HT1080 (cell line): ENCODE measurements at places on chromosomes 2 and 18. TPM values are rescaled to one million over a fixed set of nuclear protein-coding genes. Genes with fewer than 3 reads are reported as not detected.

Gene C2orf15
- 0.23 TPM in 2 replicates for total RNA-seq

Gene UGT1A10
- total RNA-seq: not detected in 2 replicates

Gene LBH
- 7.0 and 10.1 TPM in 2 replicates for total RNA-seq

Gene CPS1
- total RNA-seq: 13.8 and 17.4 TPM in 2 replicates

- DNase-seq: no peak
Measured at GRCh38 chr2:88011011-88011410, 5.3 kb downstream of the RNU2-63P start.

GRCh38 chr18:34709104-34709503 is 994 bp upstream of the DTNA start:
- peak; percentile 60 for DNase-seq

GRCh38 chr2:86284987-86285386 is 52.4 kb downstream of the REEP1 start:
- no peak for DNase-seq

DNA sequence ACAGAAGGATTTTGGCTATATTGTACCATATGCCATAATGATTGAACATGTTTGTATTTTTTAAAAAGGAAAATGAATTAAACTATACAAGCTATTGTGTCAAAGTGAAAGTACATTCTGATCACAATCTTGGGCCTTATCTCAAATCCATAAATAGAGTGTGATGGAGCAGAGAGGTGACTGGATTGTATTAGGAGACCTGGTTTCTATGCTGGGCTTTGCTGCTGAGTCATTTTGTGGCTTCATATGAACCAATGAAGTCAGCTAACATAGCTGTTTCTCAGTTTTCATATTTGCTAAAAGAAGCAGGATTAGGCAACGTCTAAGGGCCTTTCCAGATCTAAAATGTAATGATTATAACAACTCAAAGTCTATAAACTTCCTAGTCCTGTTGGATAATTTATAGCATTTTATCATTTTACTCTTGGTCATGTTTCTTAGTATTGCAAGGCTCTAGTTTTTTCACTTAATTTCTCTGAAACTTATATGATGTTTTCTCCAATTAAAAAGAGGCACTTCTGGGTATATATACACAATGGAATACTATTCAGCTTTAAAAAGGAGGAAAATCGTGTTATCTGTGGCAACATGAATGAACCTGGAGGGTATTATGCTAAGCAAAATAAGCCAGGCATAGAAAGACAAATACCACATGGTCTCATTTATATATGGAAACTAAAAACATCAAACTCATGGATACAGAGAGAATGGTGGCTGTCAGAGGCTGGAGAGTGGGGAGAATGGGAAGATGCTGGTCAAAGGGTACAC is 112.3 kb downstream of the MEP1B start:
- DNase-seq: peak; percentile 78

DNA sequence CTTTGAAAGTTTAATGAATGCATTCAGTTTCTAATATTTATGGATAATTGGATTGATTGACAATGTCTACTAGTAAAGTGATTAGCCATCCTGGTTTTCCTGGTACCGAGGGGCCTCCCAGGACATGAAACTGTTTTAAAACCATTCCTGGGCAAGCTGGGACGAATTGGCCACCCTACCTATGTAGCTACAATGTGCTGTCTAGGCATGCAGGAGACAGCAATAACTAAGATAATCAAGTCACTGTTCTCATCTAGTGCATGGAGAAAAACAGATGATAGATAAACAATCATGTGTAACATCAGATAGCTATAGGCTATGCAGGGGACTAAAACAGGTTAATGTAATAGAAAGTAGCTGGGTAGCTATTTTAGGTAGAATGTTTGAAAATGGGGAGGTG is 67.1 kb downstream of the PMAIP1 start:
- no peak for DNase-seq

DNA sequence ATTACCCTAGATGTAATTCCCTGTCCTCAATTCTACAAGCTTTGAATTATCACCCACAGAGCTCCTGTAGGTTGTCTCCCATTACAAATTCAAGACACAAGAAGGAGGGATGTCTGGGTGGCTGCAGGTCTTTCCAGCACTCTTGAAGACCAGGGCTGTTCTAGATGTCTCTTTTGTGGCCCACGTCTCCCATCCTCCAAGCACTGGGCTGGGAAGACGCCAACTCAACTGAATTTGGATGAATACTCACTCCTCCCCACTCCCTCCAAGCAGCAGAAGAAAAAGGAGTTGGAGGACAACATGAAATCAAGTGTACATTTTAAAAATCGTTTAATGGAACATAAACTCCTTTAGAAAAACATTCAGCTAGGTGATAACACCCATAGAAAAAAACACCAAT is 31.2 kb downstream of the SMAD7 start:
- no peak for DNase-seq

GRCh38 chr2:55985406-55985805 is 61.8 kb upstream of the EFEMP1 start:
- DNase-seq: no peak

DNA sequence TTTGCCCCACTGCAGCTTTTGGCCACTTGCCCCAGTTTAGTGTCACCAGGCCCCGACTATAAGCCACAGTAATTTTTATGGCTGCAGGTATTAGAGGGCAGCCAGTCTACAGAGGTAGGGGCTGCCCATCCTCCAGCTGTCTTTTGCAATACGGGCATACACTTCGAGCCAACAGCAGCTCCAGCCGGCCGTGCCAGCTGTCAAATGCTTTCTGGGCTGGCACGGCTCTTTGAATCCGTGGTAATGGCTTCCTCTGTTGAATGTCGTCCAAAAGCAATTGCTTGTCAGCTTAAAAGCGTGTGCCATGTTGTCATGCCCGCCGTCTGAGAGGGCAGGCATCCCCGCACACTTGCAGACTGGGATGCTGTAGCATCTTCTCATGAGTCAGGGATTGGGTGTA is 41.3 kb downstream of the BCL2L11 start:
- DNase-seq: no peak

DNA sequence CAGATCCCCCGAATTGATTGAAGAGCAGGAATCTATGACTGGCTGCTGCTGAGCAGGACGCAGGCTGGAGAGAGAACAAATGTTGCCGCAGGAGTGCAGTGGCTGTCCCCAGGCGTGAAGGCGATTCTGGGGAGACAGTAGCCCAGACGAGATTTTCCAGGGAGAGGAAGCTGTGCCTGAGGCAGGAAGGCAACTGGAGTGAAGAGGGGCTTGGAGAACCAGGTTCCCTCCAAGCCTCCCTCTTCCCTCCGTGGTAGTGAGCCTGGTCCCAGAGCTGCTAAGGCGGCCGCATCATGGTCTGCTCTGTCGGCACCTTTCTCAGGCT is 1.3 kb upstream of the NPPC start:
- DNase-seq: no peak

GRCh38 chr18:34550902-34551301 is 159.2 kb upstream of the DTNA start:
- no peak for DNase-seq
